Brain (organoid and tissue), 16 donors: ENCODE measurements at places on chromosomes 5 and 9.

DNA sequence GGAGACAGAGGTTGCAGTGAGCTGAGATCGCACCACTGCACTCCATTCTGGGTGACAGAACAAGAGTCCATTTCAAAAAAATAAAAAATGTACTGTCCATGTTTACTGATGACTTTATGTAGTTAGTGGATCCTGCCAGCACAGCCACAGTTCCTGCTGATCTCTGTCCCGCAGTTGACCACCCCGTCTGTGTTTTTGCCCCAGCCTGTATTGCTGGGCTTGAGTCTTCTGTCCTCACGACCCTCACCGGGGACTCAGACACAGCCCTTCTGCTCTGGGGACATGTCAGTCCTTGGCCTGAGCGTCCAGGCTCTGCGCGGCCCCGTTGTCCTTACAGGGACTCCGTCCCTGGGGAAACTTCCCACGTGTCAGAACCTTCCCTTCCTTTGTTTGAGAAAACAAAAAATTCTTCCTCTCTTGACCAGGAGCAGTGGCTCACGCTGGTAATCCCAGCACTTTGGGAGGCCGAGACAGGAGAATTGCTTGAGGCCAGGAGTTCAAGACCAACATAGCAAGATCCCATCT is 14.5 kb downstream of the SURF6 start:
- no peak for DNase-seq

DNA sequence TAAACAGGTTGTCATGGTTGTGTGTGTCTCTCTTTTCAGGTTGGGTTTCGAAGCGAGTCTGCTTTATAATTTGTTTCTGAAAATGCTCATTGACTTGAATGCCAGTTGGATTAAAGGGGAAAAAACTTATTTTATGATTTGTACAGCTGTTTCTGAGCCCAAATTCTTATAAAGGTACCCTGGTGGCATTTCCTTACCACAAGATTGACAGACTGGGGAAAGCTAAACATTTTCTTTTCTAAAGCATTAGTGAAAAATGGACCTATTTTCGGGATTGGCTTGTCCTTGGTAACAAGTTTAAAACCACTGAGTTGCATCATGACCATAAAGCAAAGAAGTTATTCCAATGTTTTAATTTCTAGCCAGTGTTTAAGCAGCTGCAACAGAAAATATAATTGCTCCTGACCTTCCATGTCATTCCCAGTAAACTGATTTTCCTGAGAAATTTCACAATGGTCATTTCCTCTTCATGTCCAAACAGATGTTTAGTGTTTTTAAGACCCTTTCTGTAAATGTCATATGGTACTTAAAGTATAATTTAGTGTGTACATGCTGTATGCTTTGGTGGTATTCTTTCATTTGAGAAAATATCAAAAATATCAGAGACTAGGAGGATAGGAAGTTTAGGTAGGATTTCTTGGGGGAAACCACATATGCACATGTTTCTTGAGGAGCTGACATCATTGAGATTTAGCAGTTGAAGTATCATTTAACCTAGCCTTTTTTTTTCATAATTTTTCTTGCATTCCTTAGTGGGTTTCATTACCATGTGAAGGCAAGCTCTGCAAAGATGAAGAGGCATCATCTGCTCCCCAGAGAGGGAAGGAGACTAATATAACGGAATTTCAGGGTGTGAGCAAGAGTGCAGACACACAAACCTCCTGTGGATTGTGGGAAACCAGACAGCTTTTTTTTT is 667.1 kb upstream of the RGMB start:
- DNase-seq, result no peak

DNA sequence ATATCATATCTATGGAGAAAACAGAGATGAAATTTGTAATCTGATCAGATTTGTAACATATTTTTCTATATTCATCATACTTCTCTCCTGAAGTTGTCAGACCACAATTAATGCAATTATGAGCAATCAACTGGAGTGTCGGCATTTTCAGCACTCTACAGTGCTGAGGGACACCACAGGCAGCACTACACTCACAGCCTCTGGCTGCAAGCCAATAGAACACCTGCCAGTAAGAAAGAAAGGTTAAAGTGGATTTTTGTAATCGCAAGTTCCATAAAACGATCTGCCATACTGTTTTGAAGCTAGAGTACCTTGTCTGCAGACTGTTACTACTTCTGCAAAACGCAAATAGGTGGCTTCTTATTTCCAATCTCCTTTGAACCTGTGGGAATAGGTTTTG is 147.6 kb downstream of the ADAMTS6 start:
- no peak for DNase-seq

DNA sequence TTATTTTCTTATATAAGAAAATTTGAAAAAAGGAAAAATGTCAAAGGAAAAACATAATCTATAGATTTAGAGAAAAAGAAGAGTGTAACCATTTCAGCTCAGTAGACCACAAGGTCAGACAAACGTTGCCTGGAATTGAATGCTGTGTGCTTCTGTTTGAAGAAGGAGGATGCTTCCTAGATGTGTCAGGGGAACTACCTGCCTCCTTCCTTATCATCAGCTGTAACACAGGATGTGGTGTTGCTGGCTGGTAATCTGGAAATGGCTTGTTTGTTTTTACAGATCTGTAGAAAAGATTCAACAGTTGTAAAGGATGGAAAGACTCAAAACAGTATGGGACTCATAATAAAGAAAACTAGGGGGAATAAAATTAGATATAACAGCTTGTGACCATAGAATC is 160.7 kb upstream of the MEF2C start:
- no peak for DNase-seq

- peak; percentile 94 for DNase-seq
Observed at GRCh38 chr9:89755821-89756220, 151.0 kb downstream of the GADD45G start.

DNA sequence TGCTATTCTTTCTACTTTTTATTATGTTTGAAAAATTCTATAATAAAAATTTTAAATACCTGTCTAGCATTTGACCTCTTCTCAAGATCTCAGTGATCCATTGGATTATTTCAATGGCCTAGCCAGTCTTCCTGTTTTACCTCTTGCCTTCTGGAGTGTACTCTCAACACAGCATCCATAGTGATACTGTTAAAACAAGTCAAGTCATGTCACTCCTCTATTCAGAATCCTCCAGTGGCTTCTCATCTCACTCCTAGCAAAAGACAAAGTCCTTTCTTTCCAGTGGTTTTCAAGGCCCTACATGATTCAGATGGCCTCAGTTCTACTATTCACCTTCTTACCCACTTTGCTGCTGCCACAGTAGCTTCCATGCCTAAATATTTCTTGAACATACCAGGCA is 1.8 kb downstream of the MARVELD2 start:
- DNase-seq, result no peak

- DNase-seq, result no peak
Observed at GRCh38 chr9:134683714-134684374, 42.2 kb downstream of the COL5A1 start.

DNA sequence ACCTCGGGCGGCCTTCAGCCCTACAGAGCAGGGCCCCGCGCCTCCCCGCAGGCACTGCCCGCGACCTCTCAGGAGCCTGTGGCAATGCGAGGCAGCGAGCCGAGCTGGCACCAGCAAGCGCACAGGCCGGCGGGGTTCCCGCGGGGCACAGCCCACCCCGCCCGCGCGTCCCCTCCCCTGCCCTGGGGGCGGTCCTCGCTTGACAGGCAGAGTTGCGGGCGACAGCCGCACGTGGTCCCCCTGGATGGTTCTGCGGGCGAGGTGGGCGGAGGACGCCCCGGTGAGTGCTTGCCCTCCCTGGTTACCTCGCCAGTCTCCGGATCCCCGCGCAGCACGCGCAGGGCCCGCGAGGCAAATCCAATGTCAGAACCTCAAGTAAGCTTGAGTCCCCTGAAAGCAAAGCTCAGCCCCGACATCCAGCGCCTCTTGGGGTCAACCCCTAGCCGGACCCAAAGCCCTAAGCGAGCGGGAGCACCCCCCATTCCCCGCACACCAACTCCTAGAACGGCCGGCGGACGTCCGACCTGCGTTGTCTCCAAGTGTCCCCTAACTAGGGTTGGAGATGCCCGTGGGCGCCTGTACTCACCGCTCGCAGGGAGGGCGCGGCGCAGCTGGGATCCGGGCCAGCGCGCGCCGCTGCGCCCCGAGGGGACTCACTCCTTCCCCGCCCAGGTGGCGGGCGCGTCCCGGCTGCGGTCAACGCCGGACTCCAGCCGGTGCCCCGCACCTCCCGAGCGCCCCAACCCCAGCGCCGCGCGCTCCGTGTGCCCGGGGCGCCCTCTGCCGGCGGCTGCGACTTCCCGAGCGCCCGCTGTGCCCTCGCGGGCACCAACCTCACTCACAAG is at the start of gene DRD1:
TSS of gene DRD1 (minus strand) at position 123 of the 845 bp plus-strand sequence. CDS start 1,083 bp downstream, outside the sequence.
- DNase-seq, result peak; percentile 72
